SK-MEL-5 (cell line): ENCODE measurements at places on chromosomes 7 and 10.

DNA sequence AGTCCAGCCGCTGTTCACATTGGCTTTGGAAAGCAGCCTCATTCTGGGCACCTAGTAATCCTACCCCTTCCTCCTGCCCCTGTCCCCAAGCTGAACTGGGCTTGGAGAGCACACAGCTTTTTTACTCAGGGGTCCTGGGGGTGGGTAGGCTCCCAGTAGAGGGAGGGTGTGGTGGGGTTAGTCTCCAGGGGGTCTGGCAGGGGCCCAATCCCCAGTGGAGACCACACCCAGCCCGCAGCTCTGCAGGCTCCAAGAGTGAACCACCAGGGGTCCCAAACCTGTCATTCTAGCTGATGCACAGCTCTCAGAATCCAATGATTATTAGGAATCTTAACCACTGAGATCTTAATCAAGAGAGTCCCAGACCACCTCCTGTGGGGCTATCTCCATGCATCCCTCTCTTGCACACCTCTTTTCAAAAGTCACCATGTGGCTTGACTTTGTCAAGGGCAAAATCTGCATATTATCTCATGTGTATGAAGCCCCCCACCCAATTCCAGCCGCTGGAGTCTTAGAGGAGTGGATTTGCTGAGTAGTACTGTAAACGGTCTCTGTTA lies 2.7 kb downstream of the HOXA11 start:
- DNase-seq: no peak

- DNase-seq: peak; percentile 84
Measured at GRCh38 chr7:6279341-6279740, 6.9 kb upstream of the CYTH3 start.

GRCh38 chr7:28179120-28180030 lies 1.2 kb downstream of the JAZF1 start:
- DNase-seq: peak; percentile 73

GRCh38 chr7:115005953-115006352 lies 84.1 kb downstream of the MDFIC start:
- no peak for DNase-seq

- no peak for DNase-seq
Measured at GRCh38 chr10:96678725-96679124, 41.6 kb downstream of the PIK3AP1 start.

- no peak for DNase-seq
Measured at GRCh38 chr10:125551247-125551646, 131.7 kb downstream of the TEX36 start.

DNA sequence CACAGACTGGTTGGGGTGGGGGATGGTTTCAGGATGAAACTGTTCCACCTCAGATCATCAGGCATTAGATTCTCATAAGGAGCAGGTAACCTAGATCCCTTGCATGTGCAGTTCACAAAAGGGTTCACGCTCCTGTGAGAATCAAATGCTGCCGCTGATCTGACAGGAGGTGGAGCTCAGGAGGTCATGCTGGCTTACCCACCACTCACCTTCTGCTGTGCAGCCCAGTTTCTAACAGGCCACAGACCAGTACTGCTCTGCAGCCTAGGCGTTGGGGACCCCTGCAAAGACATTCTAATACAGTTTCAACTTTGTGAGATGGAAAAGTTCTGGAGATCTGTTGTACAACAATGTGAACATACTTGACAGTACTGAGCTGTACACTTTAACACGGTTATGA lies 39.9 kb downstream of the STRA8 start:
- DNase-seq: no peak

GRCh38 chr10:17344206-17344605 lies 110.2 kb downstream of the ST8SIA6 start:
- DNase-seq: peak; percentile 87

DNA sequence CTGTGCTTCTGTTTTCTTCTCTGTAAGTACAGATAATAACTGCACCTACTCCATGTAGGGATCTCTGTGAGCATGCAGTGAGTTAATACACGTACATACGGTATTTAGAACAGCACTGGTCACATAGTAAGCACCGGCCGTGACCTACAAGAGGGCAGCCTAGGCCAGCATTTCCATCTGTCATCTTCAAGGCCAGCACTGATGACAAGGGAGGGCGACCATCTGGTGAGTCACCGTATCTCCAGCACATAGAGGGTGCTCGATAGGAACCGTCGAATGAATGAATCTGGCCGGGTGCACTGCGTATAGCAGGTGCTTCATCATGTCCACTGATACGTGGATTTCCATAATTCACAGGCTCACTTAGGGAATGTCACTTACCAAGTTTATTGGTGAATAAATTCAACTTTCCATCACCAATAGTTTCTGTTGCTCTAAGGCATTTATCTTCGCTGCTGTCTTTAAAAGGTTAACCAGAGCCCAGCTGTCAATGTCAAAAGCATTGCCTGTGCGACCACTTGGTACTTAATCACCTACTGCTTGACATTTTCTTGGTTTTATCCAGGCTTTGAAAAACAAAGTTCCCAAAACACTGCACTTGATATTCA lies 8.3 kb downstream of the NOD1 start:
- no peak for DNase-seq

GRCh38 chr7:149102666-149103065 lies 12.1 kb upstream of the ZNF786 start:
- DNase-seq: no peak

DNA sequence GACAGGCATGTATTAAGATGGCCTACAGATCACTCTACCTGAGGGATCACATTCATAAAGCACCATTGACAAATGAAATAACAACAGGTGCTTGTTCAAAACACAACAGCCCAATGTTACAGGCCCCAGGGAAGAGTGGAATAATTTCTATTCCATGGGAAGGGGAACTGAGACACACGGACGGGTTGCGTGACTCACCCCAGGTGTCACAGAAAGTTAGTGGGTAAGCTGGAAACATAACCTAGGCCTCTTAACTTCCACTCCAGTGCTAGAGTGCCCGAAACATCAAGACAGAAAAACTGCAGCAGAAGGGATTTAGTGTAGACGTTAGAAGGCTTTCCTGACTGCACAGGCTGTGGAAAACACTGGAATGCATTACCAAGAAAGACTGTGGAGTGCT lies 48.3 kb downstream of the SLC37A3 start:
- no peak for DNase-seq

- no peak for DNase-seq
Measured at GRCh38 chr10:4043897-4044665, 259.1 kb upstream of the KLF6 start.

DNA sequence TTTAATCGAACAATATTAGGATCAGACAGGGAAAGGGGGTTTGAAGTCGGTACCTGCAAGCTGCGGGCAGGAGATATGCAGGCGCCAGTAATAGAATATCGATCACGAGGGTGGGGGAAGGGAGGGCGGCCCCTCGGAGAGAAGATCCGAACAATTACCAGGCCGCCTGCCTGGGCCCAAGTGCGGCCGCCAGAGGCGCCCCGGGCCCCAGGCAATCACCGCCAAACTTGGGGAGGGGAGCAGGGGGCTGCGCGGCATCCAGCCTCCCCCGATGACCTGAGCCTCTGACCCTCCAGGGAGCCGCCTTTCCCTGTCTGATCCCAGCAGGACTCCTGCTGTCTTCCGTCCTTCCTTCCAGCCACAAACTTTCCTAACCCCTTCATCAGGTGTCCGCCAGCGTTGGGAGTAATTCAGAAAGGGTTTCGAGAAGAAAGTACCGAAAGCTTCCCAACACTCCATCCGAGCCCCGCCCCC lies 1.1 kb downstream of the NKX1-2 start:
- DNase-seq: no peak

DNA sequence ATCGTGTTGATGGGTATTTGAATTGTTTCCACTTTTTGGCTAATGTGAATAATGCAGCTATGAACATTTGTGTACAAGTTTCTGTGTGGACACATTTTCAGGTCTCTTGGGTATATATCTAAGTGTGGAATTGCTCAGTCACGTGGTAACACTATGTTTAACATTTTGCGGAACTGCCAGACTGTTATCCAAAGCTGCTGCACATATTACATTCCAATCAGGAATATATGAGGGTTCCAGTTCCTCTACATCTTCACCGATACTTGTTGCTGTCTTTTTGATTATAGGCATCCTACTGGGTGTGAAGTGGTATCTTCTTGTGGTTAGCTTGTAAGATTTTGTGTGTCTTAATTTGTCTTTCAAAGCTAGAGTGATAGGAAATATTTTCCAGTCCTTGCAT lies 6.8 kb downstream of the PTPN12 start:
- DNase-seq: no peak

DNA sequence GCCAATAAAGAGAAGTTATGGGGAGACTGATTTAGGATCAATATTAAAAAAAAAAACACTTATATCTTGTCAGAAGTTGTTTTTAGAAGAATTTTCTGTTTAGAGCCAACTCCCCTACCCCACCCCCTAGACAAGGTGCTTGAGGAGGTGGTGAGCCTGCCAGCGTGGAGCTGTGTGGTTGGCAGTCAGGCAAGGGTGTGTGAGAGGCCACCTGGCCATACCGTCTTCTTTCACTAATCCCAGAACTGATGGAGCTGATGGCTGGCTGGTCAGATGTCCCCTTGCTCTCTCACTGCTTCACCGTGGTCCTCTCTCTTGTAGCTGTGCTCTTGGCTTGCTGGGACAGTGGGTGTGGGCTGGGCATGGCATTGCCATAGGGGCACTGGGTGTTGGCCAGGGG lies 34.3 kb downstream of the NACAD start:
- no peak for DNase-seq

GRCh38 chr10:126052171-126052570 lies 155.8 kb downstream of the FANK1 start:
- DNase-seq: no peak
